ENCODE measurements at places on chromosomes 16 and 17. TPM values are rescaled to one million over a fixed set of nuclear protein-coding genes. Genes with fewer than 3 reads are reported as not detected.

DNA sequence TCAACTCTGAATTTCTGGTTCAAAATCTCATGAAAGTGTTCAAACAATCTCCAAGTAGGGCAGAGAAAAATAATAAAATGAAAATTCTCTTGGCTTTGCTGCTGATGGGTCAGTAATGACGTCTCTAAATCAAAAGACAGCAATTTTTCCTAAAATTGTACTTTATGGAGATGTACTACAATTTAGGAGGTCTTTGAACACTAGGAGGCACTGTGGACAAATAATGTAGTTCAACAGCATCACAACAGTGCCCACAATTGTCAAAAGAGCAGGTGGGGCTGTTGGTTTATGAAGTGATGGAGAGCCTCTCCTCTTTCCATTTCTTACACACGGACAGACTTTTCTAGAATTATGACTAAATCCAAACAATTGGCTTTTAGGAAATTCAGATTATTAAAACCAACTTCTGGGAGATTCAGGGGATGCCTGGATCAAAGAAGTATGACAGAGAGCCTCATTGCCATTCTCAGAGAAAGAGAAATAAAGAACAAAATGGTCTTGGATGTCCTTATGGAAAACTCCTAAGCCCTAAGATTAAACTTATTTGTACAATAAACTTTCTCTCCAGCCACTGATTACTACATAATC is 23.8 kb downstream of the EZH1 start:
- DNase-seq = peak; percentile 64

DNA sequence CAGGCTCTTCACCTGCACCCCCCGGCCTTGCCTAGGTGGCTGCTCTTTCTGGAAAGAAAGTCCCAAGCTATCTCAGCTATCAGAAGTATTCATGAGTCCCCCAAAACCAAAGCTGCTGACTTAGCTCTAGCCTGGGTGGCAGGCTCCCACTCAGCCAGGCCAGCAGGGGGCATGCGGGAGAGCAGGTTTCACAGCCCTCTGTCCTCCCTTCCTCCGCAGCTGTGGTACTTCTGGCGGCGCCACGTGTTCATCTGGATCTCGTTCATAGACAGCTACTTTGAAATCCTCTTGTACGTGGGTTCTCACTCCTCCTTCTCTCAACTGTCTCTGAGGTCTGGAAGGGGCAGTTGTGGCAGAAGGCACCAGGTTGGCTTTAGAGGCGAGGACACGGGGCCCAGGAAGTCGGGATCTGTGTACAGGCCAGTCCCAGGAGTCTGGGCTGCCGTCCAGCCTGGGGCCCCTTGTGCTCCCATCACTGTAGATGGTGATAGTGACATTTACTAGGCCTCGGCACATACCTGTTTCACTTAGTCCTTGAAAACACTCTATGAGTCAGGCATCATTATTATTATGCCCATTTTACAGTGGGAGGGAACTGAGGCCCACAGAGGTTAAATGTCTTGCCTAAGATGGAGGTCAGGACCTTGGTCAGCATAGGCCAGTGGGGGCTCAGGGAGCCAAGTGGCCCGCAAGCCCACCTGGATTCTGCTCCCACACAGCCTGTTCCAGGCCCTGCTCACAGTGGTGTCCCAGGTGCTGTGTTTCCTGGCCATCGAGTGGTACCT is 12.9 kb downstream of the TRPV2 start:
- no peak for DNase-seq

DNA sequence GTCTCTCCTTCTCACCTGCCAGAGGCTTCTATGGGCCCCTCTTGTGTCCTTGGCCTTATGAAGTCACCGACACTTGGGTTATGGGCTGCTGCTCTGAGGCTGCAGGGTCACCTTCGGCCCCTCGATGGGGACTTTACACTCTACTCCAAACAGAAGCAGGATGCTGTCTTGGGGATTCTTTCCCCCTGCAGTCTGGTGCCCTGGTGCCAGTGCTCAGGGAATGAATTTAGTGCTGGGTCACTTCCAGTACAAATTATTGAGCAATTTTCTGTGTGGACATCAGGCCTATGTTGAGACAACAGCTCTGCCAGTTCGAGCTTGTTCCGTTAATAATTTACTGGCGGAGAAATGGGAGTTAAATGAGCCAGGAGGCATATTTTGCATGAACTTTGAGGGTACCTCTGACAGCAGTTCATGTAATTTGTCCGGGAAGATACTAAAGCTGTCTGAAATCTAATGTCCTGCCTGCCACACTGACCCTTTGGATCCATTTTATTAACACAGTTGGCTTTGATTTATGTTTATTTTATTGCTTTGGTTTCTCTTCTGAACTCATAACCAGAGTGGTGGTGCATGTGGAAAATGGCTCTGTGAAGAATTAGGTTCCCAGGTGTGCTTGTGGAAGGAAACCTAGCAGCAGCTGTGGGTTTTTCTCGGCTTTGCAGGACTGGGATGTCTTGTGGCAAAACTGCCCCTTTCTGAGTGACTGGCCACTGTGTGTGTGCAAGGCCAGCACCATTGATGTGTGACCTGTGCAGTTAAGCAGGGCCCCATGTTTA is 34.1 kb upstream of the DHX8 start:
- DNase-seq = no peak

DNA sequence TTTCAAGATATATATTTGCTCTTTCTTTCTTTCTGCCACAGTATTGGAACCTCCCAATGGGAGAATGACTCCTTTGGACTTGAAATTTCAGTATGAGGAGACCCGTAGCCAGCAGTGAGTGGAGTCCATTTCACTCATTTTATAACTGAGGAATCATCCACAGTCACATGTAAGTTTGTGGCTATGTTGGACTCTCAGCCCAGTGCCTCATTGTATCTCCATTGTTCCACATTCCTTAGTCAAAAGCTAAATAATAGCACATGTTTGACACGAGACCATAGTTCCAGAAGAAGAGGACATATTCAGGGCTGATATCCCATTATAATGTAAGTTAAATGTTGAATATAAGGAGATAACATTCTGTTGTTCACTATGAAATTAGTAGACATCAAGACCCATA is 12.7 kb upstream of the SPAG9 start:
- DNase-seq = no peak

DNA sequence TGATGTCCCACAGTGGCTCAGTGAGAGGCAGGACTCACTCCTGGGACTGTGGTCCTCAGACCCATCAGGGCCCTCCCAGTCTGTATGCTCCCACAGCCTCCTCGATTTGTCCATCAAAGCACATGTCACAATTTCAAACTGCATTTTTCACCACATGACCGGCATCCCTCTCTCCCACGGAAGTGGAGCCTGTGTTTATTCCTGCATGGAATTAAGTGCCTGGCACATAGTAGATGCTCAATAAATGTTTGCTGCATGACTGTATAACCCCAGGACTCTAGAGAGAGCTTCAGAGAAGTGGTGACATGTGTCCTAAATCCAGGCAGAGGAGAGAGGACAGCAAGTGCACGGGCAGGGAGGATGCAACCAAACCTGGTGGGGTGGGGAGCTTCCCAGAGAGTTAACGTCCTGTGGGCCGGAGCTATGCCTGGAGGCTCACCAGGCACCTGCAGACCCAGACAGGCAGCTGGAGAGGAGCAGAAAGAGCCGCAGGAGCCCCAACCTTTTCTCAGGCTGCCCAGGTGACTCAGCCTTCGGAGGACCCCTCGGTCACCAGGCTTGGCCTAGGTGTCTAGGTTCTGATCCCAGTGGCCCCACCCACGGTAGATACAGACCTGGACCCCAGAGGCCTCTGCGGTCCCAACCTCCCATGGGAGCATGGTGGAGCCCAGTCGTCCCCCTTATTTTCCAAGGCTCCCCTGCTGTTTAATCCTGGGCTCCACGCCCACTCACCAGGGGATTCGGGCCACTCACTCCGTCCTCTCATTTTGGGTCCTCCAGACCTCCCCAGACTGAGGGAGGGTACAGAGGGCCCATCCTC is 5.8 kb downstream of the CDH5 start:
- no peak for DNase-seq

Gene CYB5B
- total RNA-seq = 111 TPM

GRCh38 chr17:65529761-65530522 is 31.5 kb downstream of the AXIN2 start:
- no peak for DNase-seq

DNA sequence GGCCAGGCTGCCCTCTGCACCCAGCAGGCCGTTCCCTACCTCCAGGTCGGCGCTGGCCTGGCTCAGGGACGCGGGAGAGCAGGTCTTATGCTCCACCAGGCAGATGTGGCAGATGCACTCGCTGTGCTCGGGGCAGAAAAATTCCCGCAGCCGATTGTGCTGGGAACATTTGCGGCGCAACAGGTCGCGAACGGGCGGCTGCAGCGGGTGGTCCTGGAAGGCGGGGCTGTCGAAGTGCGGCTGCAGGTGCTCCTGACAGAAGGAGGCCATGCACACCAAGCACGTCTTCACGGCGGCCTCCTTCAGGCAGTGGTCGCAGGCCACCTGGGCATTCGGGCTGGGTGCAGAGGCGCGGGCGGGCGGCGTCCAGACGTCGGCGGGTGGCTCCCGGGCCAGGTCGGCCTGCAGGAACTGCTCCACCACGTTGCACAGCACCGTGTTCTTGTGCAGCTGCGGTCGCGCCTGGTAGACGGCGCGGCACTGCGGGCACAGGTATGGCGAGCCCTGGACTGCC is 439 bp downstream of the TRIM25 start:
- no peak for DNase-seq

DNA sequence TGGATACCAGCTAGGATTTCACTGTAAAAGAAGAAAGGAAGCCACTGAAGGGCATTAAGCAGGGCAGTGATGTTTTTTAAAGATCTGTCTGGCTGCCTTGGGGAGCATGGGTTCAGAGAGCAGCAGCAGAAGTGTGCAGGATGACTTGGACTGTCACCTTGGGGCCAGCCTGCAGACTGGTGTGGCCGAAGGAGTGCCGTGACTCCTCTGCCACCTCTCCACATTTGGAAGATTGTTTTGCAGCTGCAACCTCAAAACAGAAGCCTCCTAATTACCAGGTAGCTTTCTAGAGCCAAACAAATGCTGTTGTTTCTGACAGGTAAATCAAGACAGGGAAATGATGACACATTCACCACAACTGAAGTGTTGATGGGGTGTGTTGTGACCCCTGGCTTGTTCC is 681.4 kb downstream of the WWOX start:
- no peak for DNase-seq

- no peak for DNase-seq
These were observed 2.8 kb upstream of the RPS15A start for GRCh38 chr16:18792836-18793433.

- DNase-seq = no peak
These were observed 144.5 kb downstream of the CLEC16A start for GRCh38 chr16:11088831-11089230.

- DNase-seq = no peak
These were observed 352.1 kb upstream of the ZFHX3 start for GRCh38 chr16:73399997-73400396.

Gene YBX2
- total RNA-seq = 0.49 TPM

- no peak for DNase-seq
These were observed 4.6 kb downstream of the OSBPL7 start for GRCh38 chr17:47816947-47817346.

DNA sequence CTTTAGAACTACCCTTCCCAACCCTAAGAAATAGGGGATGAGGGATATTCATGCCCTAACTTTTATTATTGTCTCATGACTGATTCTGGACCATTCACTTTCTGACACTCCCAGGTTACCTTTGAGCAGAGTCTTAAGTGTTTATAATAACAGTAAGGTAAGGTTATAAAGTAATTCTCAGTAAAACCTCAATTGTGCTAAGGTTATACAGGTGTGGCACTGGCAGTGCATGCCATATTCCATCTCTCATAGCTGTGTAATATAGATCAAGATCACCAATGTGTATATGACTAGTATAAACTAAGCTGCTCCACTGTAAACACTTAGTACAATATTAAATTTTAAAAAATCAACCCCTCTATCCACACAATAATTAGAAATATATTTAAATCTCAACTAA is 89.1 kb downstream of the KCNJ2 start:
- DNase-seq = no peak

DNA sequence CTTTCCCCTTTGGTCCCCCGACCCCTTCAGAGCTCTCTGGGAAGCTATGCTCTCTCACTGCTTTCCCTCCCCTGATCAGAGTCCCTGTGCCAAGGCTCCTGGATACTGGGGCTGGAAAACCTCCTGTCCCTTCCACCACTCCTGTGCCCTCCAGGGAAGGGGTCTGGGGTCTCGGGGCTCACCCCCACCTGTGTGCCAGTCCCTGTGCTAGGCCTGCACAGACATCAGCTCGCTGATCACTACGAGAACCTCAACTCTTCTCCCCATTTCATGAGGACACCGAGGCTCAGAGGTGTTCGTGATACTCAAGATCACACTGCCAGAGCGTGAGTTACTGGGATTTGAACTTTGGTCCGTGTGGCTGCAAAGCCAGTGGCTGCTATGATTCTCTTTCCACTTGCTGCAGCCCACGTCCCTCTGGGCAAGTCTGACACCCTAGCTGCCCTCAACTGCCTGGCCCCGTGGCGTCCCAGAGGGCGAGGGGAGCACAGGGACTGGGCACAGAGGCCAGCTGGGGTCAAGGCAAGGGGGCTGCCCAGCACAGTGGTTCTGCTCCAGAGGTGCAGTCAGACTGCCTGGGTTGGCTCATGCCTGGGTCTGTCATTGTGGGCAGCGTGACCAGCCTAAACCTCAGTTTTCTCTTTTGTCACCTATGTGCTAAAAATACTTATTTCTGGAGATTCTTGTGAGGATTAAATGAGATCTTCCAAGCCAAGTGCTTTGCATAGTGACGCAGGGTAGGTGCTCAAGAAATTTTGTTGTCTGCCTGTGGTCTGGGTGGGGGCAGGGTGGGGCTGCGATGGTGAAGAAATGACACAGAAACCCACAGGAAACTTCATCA is 43.8 kb upstream of the TOB1 start:
- DNase-seq = no peak

DNA sequence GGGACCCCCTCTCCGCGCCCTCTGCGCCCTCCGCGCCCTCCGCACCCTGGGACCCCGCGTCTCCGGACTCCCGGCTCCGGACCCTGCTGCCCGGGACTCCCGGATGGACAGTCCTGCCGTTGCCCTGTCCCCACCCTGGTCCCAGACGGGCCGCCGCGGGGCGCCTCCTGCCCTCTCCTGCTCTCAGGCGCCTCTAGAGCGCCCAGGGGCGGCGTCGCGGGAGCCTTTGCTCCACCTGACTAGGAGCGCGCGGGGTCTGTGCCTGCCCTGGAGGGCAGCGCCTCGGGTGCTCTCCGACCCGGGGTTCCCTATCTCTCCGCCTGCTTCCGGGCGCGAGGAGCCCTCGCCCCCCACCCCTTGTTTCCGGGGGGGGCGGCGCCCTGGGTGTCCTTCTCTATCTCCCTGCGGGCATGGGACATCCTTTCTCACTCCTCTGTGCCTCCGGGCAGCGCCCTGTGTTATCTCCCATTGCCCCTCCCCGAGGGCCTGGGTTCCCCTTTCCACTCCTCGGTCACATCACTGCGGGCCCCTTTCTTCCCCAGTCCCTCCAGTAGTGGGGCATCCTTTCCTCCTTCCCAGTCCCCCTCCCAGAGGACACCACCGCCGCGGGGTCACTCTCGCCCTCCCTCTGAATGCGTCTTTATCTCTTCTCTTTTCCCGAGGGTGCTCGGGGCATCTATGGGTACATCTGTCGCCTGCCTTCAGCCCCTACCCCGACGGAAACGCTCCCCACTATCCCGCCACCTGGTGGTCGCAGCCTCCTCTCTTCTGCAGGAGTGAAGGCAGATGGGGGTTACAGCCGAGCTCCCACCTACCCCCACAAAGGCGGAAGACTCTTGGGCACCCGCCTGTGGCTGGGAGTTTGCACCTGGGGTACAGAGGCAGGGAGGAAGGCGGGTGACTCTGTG is 875 bp downstream of the PRKCB start:
- DNase-seq = no peak

Measured in RPMI7951 (cell line).